ENCODE measurements at places on chromosomes 5 and 9.
A peak's percentile ranks its signal among the peaks of the same experiment; 100 is the strongest.

GRCh38 chr5:141843156-141843927 is 34.9 kb downstream of the PCDH1 start:
- no peak for DNase-seq

DNA sequence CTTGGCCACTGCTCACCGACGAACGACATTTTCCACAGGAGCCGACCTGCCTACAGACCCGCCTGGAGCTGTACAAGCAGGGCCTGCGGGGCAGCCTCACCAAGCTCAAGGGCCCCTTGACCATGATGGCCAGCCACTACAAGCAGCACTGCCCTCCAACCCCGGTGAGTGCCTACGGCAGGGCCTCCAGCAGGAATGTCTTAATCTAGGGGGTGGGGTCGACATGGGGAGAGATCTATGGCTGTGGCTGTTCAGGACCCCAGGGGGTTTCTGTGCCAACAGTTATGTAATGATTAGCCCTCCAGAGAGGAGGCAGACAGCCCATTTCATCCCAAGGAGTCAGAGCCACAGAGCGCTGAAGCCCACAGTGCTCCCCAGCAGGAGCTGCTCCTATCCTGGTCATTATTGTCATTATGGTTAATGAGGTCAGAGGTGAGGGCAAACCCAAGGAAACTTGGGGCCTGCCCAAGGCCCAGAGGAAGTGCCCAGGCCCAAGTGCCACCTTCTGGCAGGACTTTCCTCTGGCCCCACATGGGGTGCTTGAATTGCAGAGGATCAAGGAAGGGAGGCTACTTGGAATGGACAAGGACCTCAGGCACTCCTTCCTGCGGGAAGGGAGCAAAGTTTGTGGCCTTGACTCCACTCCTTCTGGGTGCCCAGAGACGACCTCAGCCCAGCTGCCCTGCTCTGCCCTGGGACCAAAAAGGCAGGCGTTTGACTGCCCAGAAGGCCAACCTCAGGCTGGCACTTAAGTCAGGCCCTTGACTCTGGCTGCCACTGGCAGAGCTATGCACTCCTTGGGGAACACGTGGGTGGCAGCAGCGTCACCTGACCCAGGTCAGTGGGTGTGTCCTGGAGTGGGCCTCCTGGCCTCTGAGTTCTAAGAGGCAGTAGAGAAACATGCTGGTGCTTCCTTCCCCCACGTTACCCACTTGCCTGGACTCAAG is 1.5 kb downstream of the CSF2 start:
- DNase-seq, result no peak

DNA sequence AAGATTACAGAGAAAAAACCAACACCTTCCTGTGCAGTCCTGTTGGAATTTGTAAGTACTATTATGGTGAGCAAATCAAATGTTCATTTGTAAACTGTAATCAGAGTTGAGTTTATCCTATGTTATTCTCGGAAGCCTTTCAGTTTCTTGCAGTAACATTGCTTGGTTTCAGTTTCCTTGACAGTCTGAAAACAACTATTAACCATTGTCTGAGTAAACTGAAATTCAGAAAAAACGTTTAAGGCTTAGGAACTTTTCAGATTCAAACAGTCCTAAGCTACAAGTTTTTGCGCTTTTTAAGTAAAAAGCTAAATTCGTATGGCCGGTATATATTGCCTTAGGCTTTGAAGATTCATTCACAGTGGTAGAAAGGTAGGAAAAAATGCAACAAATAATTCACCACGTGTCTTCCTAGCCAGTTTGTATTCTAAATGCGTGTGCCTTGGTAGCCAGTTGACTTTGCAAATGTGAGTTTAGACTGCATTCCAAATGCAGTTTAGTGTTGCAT is 2.5 kb downstream of the GPBP1 start:
- no peak for DNase-seq

- DNase-seq, result no peak
Observed at GRCh38 chr9:92119586-92119985, 4.4 kb upstream of the SPTLC1 start.

GRCh38 chr9:87381050-87381711 is 116.5 kb upstream of the DAPK1 start:
- DNase-seq, result no peak

- DNase-seq, result no peak
Observed at GRCh38 chr9:94289691-94290090, 30.6 kb downstream of the ZNF169 start.

- DNase-seq, result peak; percentile 11
Observed at GRCh38 chr5:963673-964531, 44.7 kb upstream of the NKD2 start.

DNA sequence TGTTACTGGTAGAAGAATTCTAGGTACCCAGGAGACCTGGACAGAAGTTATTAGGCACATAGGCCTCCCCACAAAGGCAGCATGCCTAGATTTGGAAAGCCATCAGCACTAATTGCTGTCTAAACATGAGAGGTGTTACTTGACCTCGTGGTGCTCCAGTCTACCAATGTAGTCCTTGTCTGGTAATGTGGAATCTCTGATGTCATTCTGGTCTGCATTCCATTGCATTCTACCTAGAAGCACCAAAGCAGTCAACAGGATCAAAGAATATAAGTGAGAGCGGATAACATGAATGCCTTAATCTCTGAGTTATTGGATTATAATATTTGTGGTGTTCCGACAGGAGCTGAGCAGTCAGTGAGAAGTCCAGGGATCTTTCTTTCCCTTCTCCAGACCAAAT is 175.2 kb downstream of the PSAT1 start:
- no peak for DNase-seq

GRCh38 chr5:142432369-142432863 is 107.6 kb upstream of the SPRY4 start:
- DNase-seq, result no peak

DNA sequence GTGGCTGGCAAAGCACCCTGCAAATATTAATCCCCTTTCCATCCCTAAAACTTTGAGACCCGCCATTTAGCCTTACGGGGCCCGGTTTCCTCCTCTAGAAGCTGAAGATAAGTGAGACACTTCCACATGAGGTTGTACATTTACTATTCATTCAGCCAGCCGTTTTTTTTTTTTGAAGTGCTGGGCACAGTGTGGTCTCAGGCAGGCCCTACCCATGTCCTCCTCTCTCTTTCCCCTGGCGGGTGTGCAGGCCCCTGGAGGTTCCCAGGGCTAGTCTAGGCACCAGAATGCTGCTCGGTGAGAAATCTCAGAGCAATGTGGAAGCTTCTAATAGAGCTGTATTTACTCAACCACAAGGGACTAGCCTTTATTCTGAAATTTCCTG is 107.4 kb upstream of the LARP1 start:
- no peak for DNase-seq

- no peak for DNase-seq
Observed at GRCh38 chr9:89562186-89562814, 42.5 kb upstream of the GADD45G start.

- DNase-seq, result no peak
Observed at GRCh38 chr9:68905129-68905528, 108.8 kb downstream of the PRKACG start.

GRCh38 chr9:69376651-69377050 is 51.6 kb downstream of the ENTREP1 start:
- no peak for DNase-seq

DNA sequence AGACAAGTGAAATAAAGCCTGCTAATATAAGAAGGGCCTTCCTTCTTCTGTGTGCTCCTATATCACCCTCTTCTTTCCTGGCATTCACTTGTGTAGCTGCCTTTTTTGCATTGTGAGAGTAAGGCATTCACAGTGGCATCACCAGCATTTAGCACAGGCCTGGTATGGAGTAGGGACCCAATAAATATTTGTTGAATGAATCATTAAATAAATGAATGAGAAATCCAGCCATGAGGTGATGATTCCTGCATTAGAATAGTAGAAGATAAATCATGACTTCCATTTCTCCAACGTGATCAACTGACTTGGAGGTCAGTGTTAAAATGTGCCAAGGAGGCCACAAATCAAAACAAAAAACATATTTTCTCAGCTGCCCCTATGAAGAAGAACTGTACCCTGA is 3.9 kb downstream of the PLPPR1 start:
- DNase-seq, result no peak

DNA sequence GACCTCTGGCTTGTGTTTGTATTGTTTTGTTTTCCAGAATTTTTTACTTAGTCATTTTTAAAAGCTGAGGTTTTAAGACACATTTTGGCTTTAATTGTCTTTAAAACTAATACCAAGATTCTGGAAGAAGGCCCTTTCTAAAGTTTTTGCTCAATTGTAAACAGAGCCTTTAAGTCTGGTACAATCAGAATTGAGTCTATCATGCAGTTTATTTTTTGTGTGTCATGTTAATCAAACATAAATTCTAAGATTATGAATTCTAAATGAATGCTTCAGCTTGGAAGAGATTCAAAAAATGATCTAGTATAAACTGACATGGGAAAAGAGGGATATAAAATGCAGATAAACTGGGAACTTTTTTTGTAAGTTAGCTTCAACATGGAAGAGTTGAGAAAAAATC is 882.7 kb downstream of the TLE1 start:
- no peak for DNase-seq

DNA sequence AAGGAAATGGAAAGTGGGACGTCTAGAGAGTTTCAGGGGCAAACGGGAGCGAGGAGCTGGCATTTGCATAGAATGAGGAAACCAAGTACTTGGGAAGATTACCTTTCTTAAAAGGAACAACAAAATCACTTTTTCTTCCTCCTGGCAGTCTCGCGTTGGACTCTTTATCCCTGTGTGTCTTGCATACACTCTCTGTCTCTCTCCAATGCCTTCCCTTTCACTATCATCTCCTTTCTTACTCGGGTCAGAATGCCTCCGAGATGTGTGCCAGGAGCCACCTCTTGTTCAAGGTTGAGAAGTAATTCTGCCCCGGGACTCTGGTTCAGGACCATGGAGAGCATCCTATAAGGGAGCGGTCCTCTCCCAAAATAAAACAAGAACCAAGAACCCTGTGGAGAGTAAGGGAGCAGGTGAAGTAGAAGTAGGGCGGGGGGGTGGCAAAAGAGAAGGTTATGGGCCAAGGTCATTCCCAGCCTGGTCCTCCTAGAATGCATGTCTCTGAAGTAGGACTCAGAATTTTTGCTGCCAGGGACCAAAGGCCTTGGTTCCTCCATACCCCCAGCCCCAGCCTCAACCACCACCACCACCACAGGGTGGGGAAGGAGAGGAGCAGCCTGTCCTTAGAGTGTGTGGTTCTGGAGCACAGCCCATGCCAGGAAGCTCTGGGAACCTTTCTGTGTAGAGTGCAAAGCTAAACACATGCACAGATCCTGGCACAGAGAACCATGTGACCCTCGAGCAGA is 72.1 kb upstream of the ARAP3 start:
- DNase-seq, result no peak

- no peak for DNase-seq
Observed at GRCh38 chr5:76021936-76022584, 61.1 kb upstream of the SV2C start.

All from effector CD8-positive, alpha-beta T cell (primary cell).